ENCODE measurements at places on chromosomes 12 and 14. TPM values are rescaled to one million over a fixed set of nuclear protein-coding genes. Genes with fewer than 3 reads are reported as not detected.

Gene SLC2A14
- not detected for total RNA-seq

Gene FSCB
- total RNA-seq = not detected

Gene PRB2
- total RNA-seq = not detected

Gene SLC10A1
- total RNA-seq = not detected

Gene TNFRSF1A
- 14.8 TPM for total RNA-seq

Gene RTL1
- not detected for total RNA-seq

Gene FOXG1
- total RNA-seq = 75.5 TPM

Gene CD4
- total RNA-seq = 2.3 TPM

Gene MYH6
- not detected for total RNA-seq

Gene SLC39A2
- total RNA-seq = not detected

Measured in occipital lobe (tissue), 3 donors.